T1000 (cell line): ENCODE measurements at places on chromosomes 16 and 17.

- DNase-seq = no peak
Measured at GRCh38 chr17:59439262-59439661, 107.8 kb downstream of the YPEL2 start.

DNA sequence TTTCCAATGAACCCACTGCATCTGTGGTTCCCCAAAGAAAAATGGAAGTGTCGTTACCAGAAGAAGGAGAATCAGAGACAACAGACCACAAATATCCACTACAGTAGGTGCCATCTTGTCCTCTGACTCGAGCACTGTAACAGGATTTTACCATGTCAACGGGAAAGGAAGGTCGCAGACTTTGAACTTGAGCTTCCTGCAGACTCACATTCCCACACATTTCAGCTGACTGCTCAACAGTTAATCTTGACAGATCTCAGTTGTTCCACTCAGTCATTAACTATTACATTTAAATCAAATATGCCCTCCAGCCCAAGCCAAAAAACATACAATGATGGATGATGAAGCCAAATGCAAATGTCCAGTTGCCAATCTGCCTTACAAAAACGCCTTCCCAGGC, 37.0 kb downstream of the GAS7 start:
- DNase-seq = no peak

GRCh38 chr17:40175928-40176753, 1.1 kb upstream of the RAPGEFL1 start:
- DNase-seq = no peak

DNA sequence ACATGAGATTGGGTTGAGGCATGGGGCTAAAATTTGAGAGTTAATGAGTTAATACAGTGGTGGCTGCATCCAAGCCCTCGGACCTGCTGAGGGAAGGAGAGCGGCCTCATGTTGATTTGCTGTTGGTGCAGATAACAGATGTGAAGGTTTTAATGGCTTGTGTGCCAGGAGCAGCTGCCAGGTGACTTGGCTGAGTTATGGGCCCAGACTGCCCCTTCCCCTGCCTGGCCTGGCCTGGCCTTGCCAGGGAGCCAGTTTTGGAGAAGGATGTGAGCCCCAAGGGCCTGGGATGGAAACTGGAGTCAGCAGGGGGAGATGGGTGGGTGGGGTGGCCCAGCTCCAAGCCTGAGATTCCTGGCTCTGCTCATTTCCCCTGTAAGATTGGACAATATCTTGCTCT, 230.1 kb downstream of the CBLN1 start:
- no peak for DNase-seq

DNA sequence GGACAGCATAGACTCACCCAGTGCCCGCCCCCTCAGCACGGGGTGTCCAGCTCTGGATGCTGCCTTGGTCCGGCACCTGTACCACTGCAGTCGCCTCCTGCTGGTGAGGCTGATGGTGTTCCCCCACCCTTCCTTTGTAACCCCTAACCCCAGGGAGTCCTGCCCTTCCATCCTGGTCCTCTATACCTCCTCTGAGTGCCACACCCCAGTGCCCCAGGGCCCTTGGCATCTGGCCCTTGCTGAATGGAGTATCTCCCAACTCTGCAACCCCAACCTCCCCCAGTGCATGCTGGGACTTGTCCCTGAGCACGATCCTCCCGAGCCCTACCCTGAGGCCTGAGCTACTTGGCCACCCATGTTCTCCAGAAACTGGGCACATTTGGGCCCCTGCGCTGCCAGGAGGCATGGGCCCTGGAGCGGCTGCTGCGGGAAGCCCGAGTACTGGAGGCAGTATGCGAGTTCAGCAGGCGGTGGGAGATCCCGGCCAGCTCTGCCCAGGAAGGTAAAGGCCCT, 15.8 kb downstream of the RIPOR1 start:
- no peak for DNase-seq

- peak; percentile 24 for DNase-seq
Measured at GRCh38 chr17:9512323-9513168, 63.1 kb downstream of the STX8 start.

- no peak for DNase-seq
Measured at GRCh38 chr17:79441356-79442160, 169.3 kb downstream of the RBFOX3 start.

- peak; percentile 60 for DNase-seq
Measured at GRCh38 chr16:88770461-88771293, 14.3 kb downstream of the PIEZO1 start.

DNA sequence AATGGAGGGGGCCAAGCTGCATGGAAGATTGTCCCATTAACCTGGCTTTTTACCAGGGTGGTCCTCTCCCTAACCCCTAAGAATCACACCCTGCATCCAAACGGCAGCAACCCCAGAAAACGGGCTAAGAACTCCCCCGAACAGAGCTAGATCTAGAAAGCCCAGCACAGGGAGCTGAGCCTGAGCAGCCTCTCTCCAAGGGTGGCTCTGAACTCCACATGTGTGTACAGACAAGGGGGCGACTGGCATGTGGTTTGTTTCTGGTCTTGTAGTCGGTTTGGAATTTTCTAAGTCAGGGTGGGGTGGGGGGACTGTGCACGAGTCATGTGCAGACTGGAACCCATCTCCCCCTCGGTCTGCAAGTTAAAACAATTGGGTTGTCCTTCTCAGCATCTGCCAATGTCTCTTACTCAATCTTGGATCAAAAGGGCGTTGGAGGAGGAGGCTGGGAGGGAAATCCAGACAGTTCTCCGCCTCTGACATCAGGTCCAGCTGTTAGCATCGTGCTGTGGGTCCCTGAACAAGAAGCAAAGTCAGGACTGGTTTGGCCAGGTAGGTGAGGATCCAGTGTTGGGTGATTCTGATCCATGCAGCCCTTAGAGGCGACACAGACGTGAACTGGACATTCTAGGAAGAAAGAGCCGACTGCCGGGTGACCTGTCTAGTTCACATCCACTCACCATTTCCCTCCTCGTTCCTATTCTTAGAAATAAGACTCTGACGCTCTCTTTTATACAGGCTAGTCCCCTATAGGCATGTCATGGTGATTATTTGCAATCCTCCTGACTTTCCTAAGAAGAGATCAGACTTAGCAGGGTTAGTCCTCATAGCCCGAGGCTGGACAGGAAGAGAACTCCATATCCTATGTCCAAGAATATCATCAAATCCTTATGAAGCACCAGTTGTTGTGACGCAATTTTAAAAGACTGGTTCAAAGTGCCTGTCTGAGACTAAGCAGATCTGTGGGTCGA, 381.8 kb downstream of the SOX9 start:
- no peak for DNase-seq

GRCh38 chr17:72119077-72119872, 1.5 kb upstream of the SOX9 start:
- DNase-seq = no peak

DNA sequence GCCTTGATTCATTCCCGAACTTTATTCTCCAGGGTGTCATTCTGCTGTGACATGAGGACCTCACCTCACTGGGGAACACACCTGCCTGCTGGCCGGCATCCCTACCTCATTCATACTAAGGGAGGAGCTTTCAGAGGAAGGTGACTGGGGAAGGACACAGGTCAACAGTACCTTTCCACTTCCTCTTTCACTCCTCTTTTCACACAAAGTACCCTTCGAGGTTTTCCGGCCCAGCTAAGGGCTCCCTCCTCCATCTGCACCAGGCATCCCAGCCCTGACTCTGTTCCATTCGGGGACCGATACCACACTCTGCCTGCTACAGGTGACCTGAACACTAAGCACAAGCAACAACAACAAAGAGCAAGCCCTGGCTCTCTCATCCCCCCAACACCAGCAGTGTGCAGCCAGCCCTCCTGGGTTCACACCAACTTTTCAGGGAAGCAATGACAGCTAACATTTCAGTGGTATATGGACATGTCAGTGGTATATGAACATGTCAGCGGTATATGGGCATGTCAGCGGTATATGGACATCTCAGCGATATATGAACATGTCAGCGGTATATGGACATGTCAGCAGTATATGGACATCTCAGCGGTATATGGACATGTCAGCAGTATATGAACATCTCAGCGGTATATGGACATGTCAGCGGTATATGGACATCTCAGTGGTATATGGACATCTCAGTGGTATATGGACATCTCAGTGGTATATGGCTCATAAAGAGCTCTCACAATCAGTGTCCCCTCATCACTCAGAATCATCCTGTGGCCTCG, 16.0 kb downstream of the TRIM25 start:
- no peak for DNase-seq

- peak; percentile 77 for DNase-seq
Measured at GRCh38 chr17:17823433-17824118, 13.2 kb downstream of the SREBF1 start.

DNA sequence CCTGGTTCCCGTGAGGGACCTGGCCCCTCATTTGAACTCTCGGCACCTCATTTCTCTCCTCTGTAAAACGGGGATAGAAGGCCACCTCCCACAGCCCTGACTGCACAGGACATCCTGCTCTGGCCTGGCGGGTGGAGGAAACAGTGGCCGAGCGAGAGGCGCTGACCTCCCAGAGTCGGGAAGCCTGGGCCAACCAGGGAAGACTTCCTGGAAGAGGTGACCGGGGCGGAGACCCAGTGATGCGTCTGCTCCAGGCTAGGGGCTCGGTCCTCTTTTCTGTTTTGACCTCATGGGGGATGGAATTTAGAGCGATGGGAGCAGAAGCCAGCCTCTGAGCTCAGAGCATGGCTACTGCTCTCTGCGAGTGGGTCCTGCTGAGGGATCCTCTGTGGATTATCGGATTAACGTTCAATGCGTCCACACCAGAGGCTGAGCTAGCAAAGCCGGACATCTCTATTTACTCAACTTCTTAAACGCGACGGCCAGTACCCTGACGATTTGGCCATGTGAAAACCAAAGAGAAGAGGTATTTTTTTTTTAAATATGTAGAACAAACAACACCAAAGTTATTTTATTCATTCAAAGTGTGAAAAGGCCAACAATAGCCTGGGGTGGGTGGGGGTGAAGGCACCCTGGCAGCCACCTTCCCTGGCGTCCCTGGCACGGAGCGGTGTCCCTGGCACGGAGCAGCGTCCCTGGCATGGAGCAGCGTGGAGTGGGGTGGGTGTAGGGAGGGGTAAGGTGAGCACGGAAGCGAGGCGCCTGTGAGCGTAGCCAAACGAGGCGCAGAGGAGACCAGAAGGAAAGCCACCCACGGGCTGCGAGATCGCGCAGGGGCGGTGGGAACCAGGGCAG, 9.2 kb upstream of the MSLN start:
- no peak for DNase-seq
